ENCODE measurements at places on chromosomes 5 and 9. TPM values are rescaled to one million over a fixed set of nuclear protein-coding genes. Genes with fewer than 3 reads are reported as not detected.

GRCh38 chr9:8179381-8180053 lies 379.9 kb upstream of the DMAC1 start:
- no peaks in the 10 kb centered on the region for H3K36me3 ChIP-seq
- H3K4me3 ChIP-seq, result no peak overlapping the region
- no peaks in the 10 kb centered on the region for H3K27me3 ChIP-seq
- no peak for DNase-seq

DNA sequence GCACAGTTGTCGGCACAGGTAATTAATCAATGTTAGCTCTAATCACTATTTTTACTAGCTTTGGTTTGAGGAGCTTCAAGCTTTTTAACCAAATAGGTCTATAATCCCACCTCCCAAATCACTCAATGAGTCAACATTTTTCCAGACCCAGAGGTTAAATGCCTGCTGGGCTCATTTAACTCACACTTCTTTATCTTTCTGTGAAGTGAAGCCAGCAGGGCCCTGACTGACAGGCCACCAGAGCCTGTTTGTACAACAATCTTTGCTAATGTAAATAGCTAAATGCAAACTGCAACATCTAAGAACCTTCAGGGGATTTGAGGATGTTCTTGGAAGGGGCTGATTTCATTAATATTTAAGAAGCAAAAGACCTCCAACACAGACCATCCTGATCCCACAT lies 98.4 kb upstream of the NREP start:
- no peak overlapping the region for H3K27ac ChIP-seq
- no peaks in the 10 kb centered on the region for H3K36me3 ChIP-seq
- no peak for DNase-seq
- peaks cover 15% of the 10 kb centered on the region for H3K4me1 ChIP-seq
- no peak overlapping the region for H3K4me3 ChIP-seq

DNA sequence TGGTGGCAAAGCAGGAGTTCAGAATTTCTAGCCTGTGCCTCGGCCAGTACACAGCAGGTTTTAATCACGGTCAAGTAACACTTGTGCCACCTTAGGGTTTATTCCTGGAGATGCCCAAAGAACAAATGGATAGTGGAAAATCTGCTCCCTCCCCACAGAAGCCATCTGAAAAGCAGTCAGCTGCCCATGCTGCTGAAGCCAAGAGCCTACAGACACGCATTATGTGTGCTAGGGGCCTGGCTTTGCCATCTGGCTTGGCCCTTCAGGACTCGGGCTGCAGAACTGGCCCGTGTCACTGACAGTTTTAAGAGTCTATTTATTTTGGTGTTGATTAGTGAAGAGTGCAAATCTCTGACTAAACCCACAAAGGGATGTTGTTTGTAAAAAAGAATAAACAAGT lies 11.1 kb downstream of the ARSB start:
- H3K27me3 ChIP-seq, result no peaks in the 10 kb centered on the region
- H3K4me3 ChIP-seq, result no peak overlapping the region
- H3K4me1 ChIP-seq, result peaks cover 4% of the 10 kb centered on the region
- H3K36me3 ChIP-seq, result no peaks in the 10 kb centered on the region
- DNase-seq, result no peak
- H3K27ac ChIP-seq, result no peak overlapping the region

GRCh38 chr9:129919841-129920240 lies 84.6 kb downstream of the USP20 start:
- H3K36me3 ChIP-seq, result peaks cover 35% of the 10 kb centered on the region
- no peaks in the 10 kb centered on the region for H3K4me1 ChIP-seq
- DNase-seq, result no peak
- H3K27me3 ChIP-seq, result no peaks in the 10 kb centered on the region
- no peak overlapping the region for H3K27ac ChIP-seq

DNA sequence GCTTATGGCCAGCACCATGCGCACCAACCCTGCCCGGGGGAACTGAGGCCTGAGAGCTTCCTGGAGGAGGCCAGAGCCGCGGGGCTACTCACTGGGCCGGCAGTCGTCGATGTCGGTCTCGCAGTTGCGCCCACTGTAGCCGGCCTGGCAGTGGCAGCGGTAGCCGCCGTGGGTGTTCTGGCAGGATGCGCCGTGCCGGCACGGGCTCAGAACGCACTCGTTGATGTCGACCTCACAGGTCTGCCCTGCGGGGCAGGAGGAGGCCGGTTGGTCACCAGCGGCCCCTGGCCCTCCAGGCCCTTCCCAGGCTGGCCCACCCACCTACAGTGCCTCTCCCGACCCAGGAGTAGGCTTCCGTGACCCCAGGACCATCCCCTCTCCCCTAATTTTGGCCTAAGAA lies 27.7 kb upstream of the SEC16A start:
- H3K4me3 ChIP-seq, result no peak overlapping the region
- peaks cover 69% of the 10 kb centered on the region for H3K36me3 ChIP-seq
- H3K27me3 ChIP-seq, result no peaks in the 10 kb centered on the region
- H3K27ac ChIP-seq, result no peak overlapping the region
- no peaks in the 10 kb centered on the region for H3K4me1 ChIP-seq

DNA sequence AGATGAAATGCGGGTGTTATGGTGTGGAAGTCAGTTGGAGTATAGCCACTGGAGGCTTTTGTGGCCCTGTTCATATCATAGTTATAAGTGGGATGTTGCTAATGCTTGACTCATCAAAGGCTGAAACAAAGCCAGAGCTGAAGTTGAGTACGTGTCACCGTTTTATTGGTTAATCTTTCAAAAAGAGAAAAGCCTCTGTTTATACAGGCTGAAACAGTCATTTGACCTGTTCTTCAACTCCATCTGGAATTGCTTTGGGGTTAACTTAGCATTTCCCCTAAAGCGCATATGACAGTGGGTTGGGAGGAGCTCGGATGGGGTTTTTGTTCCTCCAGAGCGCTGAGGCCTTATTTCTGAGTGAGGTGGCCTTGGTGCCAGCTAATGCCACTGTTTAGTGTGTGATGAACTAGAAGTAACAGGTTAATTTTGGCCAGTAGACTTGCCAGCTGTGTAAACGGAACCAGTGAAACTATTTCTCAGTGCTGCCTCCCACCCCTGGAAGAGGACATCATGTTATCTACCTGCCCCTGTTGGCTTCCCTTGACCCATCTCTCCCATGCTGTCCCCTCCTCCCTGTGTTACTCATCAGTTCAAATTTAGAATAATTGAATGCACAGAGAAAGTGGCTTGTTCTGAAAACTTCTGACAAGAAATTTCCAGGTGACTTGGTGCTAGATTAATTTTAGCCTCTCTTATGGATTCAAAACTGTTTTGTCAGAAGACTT lies 34.2 kb downstream of the MTAP start:
- H3K27me3 ChIP-seq, result no peaks in the 10 kb centered on the region
- peaks cover 29% of the 10 kb centered on the region for H3K4me1 ChIP-seq
- H3K4me3 ChIP-seq, result peak overlapping the region; percentile 4

- H3K4me1 ChIP-seq, result no peaks in the 10 kb centered on the region
- no peak overlapping the region for H3K4me3 ChIP-seq
- peaks cover 66% of the 10 kb centered on the region for H3K27me3 ChIP-seq
Measured at GRCh38 chr9:10649076-10649475, 36.3 kb upstream of the PTPRD start.

DNA sequence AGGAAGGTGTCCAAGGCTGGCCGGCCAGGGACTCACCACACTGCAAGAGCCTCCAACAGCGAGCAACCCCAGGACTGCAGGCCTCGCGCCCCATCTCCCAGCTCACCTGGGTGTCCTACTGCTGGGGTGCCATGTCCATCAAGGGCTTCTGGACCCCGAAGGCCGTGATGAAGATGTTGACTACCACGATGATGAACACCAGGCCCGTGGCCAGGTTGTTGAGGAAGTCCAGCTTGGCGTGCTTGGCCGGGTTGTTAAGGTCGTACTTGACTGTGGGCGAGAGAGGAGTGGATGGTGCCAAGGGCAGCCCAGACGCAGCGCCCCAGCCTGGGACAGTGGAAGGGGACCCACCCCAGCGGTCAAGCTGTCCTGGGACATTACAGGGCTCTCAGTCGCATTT lies 9.3 kb downstream of the NINJ1 start:
- no peaks in the 10 kb centered on the region for H3K27me3 ChIP-seq
- H3K36me3 ChIP-seq, result peaks cover 65% of the 10 kb centered on the region
- H3K4me1 ChIP-seq, result peaks cover 16% of the 10 kb centered on the region
- no peak overlapping the region for H3K27ac ChIP-seq
- no peak for DNase-seq

DNA sequence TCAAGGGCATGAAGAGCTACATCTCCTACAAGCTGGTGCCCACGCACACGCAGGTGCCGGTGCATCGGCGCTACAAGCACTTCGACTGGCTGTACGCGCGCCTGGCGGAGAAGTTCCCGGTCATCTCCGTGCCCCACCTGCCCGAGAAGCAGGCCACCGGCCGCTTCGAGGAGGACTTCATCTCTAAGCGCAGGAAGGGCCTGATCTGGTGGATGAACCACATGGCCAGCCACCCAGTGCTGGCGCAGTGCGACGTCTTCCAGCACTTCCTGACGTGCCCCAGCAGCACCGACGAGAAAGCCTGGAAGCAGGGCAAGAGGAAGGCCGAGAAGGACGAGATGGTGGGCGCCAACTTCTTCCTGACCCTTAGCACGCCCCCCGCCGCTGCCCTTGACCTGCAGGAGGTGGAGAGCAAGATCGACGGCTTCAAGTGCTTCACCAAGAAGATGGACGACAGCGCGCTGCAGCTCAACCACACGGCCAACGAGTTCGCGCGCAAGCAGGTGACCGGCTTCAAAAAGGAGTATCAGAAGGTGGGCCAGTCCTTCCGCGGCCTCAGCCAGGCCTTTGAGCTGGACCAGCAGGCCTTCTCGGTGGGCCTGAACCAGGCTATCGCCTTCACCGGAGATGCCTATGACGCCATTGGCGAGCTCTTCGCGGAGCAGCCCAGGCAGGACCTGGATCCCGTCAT lies 1.4 kb downstream of the SNX18 start:
- DNase-seq, result no peak
- H3K4me1 ChIP-seq, result peaks cover 19% of the 10 kb centered on the region
- H3K4me3 ChIP-seq, result peak overlapping the region; percentile 57

DNA sequence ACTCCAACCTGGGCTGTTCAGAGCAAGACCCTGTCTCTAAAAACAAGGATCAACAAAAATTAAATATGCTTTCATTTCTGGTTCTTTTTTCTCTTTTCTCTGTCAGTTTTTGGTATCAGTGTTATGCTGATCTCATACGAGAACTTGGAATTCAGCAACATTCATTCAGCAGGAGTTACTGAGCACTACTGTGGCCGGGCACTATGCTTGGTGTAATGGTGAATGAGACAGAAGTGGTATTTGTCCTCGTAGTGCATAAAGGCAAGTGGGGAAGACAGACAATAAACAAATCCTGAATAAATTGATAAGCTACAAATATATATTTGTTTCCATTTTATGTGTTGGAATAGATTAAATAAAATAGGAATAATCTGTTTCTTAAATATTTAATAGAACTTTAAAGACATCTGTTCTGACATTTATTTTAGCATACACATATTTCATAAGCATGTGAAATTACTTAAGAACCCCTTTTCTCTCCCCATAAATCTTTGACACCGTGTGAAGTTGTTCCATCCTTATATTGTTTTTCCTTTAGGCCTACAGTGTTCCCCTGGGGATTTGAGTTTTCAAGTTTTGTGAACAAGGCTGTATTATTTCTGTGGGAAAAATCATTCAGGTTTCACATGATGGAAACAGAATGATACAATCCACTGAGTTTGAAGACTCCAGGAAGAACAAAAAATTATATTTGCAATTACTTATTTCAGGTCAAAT lies 24.6 kb downstream of the UBAP1 start:
- peak overlapping the region; percentile 83 for H3K27ac ChIP-seq
- H3K4me1 ChIP-seq, result peaks cover 35% of the 10 kb centered on the region
- H3K4me3 ChIP-seq, result no peak overlapping the region
- peaks cover 21% of the 10 kb centered on the region for H3K36me3 ChIP-seq

GRCh38 chr5:172223901-172224873 lies 30.2 kb downstream of the EFCAB9 start:
- H3K4me1 ChIP-seq, result no peaks in the 10 kb centered on the region
- H3K36me3 ChIP-seq, result peaks cover 30% of the 10 kb centered on the region
- no peaks in the 10 kb centered on the region for H3K27me3 ChIP-seq
- no peak for DNase-seq
- no peak overlapping the region for H3K4me3 ChIP-seq
- H3K27ac ChIP-seq, result peak overlapping the region; percentile 20

GRCh38 chr5:41636605-41637004 lies 126.2 kb upstream of the PLCXD3 start:
- H3K4me3 ChIP-seq, result no peak overlapping the region
- no peaks in the 10 kb centered on the region for H3K4me1 ChIP-seq
- H3K36me3 ChIP-seq, result no peaks in the 10 kb centered on the region
- H3K27ac ChIP-seq, result no peak overlapping the region
- peak; percentile 36 for DNase-seq
- peaks cover 41% of the 10 kb centered on the region for H3K27me3 ChIP-seq

DNA sequence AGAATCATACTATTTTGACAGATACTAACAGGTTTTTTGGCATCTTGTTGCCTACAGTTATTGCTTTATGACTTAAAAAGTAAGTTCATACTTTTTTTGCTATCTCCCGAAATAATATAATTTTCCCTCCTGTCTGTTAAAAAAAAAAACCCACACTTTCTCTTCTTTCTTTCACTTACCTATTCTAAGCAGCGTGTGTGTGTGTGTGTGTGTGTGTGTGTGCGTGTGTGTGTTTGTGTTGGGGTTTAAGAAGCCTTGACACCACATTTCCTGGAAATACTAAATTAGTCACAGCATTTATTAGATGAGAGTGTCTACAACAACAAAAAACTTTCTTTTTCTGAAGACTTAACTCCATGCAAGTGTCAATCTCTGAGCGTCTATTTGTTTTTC lies 12.4 kb downstream of the TNFAIP8 start:
- no peaks in the 10 kb centered on the region for H3K27me3 ChIP-seq
- H3K4me1 ChIP-seq, result peaks cover 42% of the 10 kb centered on the region
- DNase-seq, result no peak
- H3K4me3 ChIP-seq, result no peak overlapping the region

DNA sequence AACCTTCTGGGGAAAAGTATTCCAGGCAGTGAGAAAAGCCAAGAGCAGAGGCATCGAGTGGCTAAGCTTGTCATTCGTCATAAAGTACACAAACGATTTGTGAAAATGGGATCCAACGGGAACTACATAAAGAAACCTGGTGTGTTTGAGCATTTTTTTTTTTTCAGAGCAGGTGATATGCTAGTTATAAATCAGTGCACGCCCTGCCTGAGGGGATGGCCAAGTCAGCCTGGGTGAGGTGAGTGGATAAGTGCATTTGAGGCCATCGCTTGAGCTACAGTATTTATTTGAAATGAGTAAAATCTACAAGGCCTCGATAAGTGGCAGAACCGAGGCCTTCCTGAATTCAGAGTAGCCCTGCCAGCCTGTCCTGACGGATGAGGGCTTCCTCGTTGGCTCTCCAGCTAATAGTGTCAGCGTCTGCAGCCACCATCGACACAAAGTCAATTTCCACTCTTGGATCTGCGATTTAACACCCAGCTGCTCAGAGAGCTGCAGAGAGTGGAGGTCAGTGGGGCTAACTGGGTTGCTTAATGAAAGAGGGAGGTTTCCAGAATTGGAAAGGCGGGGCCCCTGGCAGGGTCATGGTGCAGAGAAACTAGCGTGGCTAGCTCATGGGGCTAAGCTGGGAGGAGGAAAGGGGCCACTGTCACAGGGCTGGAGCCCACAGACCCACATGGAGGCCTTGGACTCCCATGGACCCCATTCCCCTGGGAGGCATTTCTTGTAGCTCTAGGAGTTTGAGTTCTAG lies 27.3 kb downstream of the PPARGC1B start:
- H3K27me3 ChIP-seq, result no peaks in the 10 kb centered on the region
- H3K36me3 ChIP-seq, result peaks cover 5% of the 10 kb centered on the region
- H3K4me1 ChIP-seq, result peaks cover 23% of the 10 kb centered on the region
- DNase-seq, result no peak

GRCh38 chr9:135002802-135003201 lies 84.7 kb upstream of the OLFM1 start:
- H3K27me3 ChIP-seq, result no peaks in the 10 kb centered on the region
- no peak overlapping the region for H3K27ac ChIP-seq
- H3K4me3 ChIP-seq, result no peak overlapping the region

The INSL6 gene
- total RNA-seq, result not detected

The HAPLN1 gene
- total RNA-seq, result not detected

The SPEF2 gene
- total RNA-seq, result 5.3 TPM

The ANKRD18A gene
- total RNA-seq, result 46.0 TPM

The LRRC70 gene
- 0.54 TPM for total RNA-seq

The CHD1 gene
- 50.8 TPM for total RNA-seq

The TAF11L2 gene
- not detected for total RNA-seq

The PCDHB13 gene
- 4.7 TPM for total RNA-seq

The CAMK2A gene
- not detected for total RNA-seq

Measured in MCF 10A (cell line).